ENCODE measurements at places on chromosomes 7 and 10. TPM values are rescaled to one million over a fixed set of nuclear protein-coding genes. Genes with fewer than 3 reads are reported as not detected.

LRGUK gene
- 0.55 TPM for polyA plus RNA-seq

- peak; percentile 56 for DNase-seq
Measured at GRCh38 chr10:131073469-131074035, 238.0 kb downstream of the TCERG1L start.

GRCh38 chr10:112752288-112752687, 197.8 kb upstream of the TCF7L2 start:
- DNase-seq, result no peak

KCP gene
- polyA plus RNA-seq, result 0.47 TPM

- DNase-seq, result peak; percentile 42
Measured at GRCh38 chr10:26858707-26859034, 2.1 kb downstream of the ABI1 start.

NCF1 gene
- polyA plus RNA-seq, result 23.8 TPM

Measured in lung (tissue), 17 donors.